ENCODE measurements at places on chromosomes 3 and 15. TPM values are rescaled to one million over a fixed set of nuclear protein-coding genes. Genes with fewer than 3 reads are reported as not detected.

SERPINI2 gene
- total RNA-seq: not detected

FOXL2 gene
- not detected for total RNA-seq

GP5 gene
- 0.72 TPM for total RNA-seq

GPR171 gene
- 101 TPM for total RNA-seq

HACD2 gene
- total RNA-seq: 25.1 TPM

THSD4 gene
- not detected for total RNA-seq

SCG5 gene
- 1.6 TPM for total RNA-seq

GPR27 gene
- total RNA-seq: 0.47 TPM

DNA sequence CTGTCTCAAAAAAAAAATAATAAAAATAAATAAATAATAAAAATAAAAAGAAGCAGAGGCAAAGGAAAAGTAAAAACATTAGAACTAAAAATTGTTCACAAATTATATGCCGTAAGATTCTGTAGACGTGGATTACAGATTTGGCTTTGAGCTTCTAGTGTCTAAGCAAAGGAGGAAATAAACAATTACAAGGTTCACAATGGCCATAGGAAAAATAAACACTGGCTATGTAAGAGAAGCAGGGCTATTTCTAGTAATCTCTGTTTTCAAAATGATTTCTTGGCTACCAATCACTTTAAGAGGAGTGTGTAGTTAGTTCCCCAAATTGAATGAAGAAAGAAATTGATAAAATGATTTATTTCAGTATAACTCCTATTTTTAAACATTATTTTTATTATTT, 54.5 kb downstream of the TMEM41A start:
- DNase-seq: no peak

DNA sequence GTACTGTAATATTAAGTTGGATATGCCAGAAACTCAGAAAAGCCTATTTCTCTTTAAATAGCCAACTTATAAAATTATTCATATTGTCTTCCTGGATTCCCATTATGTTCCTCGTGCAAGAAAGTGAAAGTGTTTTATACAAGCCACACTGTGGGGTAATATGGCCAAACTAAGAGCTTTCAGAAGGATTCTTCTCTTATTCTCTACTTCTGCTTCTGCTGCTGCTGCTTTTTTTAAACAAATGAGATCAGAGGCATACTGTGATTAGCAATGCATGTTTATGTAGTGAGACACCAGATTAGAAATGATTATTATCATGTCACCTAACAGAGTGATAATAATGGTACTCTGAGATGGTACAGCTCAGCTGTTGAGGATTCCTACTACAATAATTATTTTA, 1026.5 kb upstream of the CFAP20DC start:
- DNase-seq: no peak

- DNase-seq: no peak
Observed at GRCh38 chr3:144660186-144660585, 688.6 kb downstream of the DIPK2A start.

- DNase-seq: no peak
Observed at GRCh38 chr15:33448961-33449606, 138.3 kb downstream of the RYR3 start.

DNA sequence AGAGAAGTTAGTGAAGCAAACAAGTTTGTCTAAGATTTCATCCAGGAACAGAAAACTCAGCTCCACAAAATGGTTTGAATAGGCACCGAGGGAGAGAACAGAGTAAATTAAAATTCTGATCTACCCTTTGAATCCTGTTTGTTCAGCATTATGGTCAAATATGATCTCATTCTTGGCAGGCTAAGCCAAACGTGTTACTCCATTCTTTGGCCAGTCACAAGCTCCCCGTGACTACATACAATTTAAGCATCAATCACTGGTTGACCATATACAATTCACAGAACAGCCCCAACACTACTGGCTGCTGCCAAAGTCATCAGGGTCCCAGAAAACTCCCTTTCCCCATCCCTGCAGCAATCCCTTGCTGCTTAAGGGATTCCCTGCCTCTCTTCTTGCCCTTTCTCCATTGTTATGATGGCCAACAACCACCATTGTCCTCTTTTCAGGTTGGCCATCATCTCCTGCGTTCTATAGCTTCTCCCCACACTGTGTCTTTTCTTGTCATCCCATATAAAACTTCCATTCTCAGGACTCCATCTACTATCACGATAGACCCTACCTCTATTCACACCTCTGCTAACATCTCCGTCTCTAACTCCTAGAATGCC, 46.3 kb downstream of the GOLIM4 start:
- DNase-seq: no peak

DNA sequence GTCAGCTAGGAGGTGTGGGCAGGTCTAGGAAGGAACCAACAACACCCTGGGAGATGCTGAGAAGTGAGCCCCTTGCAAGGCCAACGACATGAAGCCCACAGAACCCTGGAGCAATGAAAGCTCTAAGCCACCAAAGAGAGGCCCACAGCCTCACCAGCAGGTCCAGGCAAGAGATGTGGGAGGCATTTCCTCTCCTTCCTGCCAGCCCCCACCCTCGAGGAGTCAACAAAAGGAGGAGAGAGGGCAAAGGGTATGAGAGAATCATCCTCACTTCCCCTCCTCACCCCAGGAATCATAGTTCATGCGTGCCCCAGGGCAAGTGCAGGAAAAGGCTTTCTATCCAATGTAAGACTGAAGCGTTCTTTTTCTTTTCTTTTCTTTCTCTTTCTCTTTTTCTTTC, 195.8 kb downstream of the SHQ1 start:
- DNase-seq: no peak

DNA sequence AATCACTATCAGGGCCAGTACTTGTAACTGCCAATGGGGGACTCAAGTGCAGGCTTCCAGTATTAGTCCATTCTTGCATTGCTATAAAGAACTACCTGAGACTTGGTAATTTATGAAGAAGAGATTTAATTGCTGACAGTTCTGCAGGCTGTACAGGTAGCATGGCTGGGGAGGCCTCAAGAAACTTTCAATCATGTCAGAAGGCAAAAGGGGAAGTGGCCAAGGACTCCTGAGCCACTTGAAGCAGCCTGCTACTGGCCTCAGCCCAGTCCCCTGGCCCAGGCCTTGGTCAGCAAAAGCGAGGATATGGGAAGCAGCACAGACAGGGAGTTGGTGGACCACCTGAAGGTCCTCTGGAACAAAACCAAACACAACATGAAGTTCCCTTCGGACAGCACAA, 29.2 kb upstream of the OR5K1 start:
- no peak for DNase-seq
